Suppressor macrophage (primary cell): ENCODE measurements at places on chromosomes 1 and 21.

DNA sequence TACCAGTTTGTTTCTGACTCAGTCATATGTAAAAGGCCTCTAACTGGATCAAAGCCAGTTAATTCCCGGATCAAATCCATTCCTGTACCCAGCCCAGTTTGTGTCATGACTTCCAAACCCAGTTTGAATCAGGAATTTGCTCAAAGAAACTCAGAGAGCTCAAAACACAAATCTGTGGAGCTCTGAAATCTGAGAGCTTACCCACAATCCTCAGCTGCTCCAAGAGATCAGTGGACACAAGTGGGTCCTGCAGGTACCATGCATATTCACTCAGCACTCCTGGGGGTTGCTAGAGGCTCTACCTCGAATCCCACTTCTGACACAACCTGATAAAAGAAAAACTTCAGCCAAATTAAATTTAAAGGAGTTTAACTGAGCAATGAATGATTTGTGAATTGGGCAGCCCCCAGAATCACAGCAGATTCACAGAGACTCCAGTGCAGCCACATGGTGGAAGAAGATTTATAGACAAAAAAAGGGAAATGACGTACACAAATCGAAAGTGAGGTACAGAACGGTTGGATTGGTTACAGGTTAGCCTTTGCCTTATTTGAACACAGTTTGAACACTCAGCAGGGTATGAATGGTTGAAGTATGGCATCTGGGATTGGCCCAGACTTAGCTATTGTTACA is 11.9 kb upstream of the MRPL55 start:
- no peak for DNase-seq

GRCh38 chr1:29437946-29438345 is 201.6 kb downstream of the PTPRU start:
- DNase-seq: no peak

GRCh38 chr1:100526894-100527293 is 11.0 kb upstream of the GPR88 start:
- DNase-seq: no peak

DNA sequence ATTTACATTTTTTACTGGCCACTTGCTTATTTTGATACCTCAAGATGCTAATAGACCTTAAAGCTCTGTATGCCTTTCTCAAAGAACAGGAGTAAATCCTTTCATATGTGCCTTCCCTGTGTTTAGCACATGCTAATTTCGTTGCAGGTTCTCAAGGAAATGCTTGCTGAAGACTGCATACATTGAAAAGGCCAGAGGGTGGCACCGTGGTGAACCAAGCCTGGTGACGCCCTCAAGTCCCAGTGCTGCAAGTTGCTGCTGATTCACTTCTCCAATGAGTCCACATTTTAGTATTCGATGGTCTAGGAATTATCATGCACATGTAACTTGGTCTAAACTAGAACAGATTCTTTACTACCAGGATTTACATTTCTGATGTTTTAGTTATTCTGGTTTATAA is 94.1 kb downstream of the CLDN17 start:
- peak; percentile 4 for DNase-seq

DNA sequence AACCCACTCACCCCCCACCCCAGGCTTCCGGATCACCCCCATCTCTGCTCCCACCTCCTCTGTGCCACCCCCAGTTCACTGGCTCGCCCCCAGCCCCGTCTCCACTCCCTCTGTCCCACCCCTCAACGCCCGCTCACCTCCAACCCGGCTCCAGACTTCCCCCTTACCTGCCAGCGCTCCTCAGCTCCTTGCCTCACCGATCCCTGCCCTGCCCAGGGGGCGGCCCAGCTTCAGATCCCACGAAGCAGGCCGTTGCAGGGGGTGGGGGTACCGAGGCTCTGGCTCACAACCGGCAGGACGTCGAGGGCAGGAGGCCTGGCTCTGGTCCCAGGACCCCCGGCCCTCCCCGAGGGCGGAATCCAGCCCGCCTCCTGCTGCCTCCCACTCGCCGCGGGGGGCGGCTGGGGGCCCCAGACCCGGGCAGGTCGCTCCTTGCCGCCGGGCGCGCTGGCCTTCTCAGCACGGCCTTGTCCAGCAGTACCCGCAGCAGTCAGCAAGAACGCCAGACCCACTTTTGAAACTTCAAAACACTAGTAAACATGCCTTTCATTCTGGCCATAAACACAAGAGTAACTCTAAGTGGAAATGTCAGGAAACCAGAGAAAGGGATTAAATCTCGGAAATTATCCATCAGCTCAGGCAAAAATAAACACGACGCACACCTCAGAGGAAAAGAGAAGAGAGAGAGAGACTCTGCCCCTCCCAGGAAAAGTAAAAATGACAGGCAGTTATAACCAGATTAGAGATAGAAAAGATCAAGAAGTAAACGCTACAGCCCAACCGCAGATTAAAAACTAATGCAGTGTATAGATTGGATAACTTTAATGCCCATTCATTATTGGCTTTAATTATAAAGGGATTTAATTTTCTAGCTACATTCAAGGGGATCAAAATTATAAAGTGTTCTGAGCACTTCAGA is 1.0 kb upstream of the FAM89A start:
- DNase-seq: peak; percentile 17

DNA sequence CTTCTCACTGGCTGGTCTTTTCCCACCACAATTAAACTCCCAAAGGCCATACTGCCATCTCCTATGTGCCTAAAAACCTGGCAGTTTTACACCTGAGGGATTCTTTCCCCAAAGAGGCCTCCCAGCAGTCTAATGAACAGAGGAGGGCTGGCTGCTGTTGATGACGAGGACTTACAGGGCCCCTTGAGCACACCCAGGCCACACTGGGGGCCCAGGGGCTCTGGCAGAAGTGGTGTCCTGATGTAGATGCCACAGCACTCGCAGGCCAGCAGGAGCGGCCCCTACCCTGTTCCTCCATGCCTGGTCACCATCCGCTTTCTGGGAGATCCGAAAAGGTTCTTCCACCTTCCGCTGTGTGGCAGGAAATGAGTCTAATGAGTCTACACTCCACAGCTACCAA is 24.2 kb downstream of the POFUT2 start:
- no peak for DNase-seq

GRCh38 chr1:161989786-161990185 is 33.9 kb downstream of the OLFML2B start:
- DNase-seq: peak; percentile 88

- DNase-seq: peak; percentile 88
Observed at GRCh38 chr1:224707843-224708725, 92.0 kb downstream of the CNIH3 start.

DNA sequence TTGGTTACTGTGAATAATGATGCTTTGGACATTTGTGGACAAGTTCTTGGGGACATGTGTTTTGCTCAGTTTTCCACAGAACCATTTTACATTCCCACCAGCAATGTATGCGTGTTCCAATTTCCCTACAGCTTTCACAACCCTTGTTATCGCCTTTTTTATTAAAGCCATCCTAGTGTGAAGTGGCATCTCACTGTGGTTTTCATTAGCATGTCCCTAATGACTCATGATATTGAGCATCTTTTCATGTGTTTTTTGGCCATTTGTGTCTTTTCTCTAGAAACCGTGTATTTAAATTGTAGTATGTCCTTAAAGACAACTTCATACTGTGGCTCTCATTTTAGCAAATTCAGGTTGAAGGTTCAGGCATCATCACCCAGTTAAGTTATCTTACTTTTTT is 132.1 kb downstream of the TGFBR3 start:
- DNase-seq: no peak

GRCh38 chr1:206672844-206673758 is 11.6 kb upstream of the MAPKAPK2 start:
- DNase-seq: peak; percentile 90

DNA sequence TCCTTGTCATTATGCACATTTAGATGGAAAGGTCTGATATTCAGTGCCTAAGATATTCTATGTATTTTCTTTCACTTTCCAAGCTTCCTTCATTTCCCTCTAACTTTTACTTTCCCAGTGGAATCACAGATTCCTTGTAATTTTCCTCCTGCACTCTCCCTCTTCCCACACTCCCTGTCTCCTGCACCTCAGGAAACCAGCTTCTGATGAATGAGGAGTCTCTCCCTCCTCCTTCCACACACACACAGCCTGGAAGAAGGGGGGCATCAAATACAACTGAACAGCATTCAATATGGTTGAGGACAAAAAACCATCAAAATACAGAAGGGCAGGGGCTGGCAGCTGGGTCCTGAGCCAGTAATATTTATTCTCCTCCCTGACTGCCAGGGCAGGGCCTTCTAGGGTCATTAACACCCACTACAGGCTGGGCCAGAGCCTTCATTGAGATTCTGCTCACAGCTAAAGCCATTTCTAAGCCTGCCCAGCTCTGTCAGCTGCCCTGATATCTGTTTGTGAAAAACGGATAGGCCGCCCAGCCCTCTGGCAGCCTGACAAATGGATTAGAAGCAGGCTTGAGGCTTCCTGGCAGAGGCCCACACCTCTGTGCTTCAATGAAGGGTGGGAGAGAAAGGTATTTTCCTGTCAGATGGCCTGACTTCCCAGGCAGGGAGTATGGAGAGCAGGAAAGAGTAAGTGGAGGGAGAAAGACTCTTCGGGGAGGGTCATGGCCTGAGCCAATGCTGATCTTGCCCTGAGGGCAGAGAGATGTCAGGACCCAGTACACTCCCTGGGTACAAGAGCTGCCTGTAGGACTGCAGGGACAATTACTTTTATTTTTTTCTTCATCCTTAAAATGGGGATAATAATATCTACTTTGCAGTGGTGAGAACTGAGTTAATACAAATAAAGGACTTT is 138.9 kb upstream of the SPATA6 start:
- DNase-seq: no peak

- peak; percentile 46 for DNase-seq
Observed at GRCh38 chr1:239386453-239387303, at the start of gene CHRM3. Gene CHRM3, plus strand, starts transcription at chr1:239386568. Its CDS starts 520,884 bp downstream, at chr1:239907452.

DNA sequence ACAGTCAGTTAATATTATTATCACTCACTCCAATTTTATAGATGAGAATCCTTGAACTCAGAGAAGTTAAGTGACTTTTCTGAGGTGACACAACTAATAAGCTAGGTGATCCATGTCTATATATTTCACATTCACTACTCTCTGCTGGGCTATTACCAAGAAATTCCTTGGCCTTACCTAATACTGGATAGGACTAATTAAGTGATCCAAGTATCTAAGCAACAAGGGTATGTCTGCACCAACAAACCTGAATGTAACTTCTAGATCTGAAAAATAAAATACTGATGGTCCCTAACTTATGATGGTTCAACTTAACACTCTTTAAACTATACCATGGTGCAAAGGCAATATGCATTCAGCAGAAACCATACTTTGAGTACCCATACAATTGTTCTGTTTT is 14.8 kb upstream of the CASQ2 start:
- no peak for DNase-seq

- DNase-seq: no peak
Observed at GRCh38 chr1:62417351-62417999, 19.4 kb upstream of the USP1 start.

DNA sequence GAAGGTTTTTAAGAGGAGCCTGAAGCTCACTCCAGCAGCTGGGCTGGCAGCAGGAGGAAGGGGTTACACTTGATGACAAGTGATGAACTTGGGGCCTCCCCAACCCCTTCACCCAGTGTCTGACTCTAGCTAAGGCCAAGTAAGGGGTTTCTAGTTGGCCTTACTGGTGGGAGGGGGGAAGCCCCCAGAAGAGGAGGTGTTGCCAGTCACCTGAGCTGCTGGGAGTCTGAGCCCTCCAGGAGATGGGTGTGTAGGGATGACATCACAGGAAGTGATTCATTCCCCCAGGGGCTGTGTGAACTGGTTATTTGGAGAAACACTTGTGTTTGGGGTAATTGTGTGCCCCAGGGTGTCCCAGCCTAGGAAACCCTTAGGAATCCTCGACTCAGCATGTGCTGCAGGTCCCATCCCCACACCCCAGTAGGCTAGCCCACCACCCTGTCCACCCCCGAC is 3.1 kb downstream of the PADI1 start:
- peak; percentile 66 for DNase-seq

- no peak for DNase-seq
Observed at GRCh38 chr1:227949341-227949921, 1.7 kb upstream of the WNT9A start.

- DNase-seq: no peak
Observed at GRCh38 chr1:152044386-152044785, 7.6 kb upstream of the S100A11 start.

DNA sequence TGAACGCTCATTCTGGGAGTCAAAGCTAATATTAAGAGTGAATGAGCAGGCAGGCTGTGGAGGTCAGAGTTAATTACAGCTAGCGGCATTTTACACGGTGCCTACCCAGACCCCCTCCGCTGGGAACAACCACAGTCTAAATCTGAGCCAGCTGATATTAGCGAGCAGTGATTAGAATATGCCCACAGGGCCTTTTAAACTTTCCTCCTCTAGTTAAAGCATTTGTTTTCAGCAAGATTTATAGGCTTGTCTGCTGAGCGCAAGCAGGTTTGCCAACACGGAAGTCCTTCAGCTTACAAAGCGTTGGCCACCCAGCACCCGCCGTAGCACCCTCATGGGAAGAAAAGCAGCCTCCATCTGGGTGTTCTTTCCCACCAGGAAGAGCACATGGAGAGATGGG is 72.1 kb downstream of the LMX1A start:
- DNase-seq: no peak

- DNase-seq: peak; percentile 61
Observed at GRCh38 chr1:67149179-67149770, 14.5 kb upstream of the C1orf141 start.

GRCh38 chr1:200260597-200261335 is 149.1 kb downstream of the ZNF281 start:
- no peak for DNase-seq

DNA sequence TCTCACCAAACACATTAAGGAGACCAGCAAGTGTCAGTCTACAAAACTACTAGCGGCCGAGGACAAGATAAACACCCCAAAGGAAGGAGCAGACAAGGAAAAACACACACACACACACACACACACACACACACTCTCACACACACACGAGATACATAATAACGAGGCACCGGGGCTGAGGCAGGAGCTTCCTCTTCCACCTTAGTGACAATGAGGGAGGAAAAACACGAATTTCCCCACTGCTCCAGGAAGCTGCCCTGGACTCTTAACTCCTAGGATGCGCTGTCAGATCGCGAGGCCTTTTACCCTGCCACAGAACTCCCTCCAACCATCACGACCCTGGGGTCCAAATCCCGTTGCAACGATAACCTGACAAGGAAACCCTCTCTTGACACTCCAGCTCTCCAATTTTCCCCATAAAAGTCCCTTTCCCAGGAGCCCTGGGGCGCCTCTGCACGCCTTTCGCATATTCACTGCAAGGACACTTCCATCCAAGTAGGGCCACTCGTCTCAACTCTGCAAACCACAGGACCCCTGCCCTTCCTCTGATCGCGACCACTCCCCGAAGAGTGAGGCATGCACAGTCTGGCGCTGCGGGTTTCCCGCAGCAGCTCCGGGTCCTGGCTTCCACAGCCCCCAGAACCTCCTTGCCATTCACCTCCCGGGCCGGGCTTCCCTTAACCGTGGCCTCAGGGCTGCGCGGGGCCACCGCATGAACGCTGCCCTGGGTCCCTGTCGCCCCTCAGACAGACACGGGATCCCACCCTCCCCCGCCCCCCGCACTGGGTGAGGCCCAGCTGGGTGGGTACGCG is 581 bp downstream of the ETV3 start:
- DNase-seq: peak; percentile 51

- no peak for DNase-seq
Observed at GRCh38 chr1:194104247-194104844, 917.9 kb upstream of the B3GALT2 start.

- DNase-seq: no peak
Observed at GRCh38 chr1:55935236-55935635, 644.1 kb downstream of the PLPP3 start.

- DNase-seq: no peak
Observed at GRCh38 chr1:43799656-43800635, 92.6 kb downstream of the ST3GAL3 start.
